Mononuclear cell (primary cell): ENCODE measurements at places on chromosomes 2 and 18. TPM values are rescaled to one million over a fixed set of nuclear protein-coding genes. Genes with fewer than 3 reads are reported as not detected.

The SH3YL1 gene
- 52.5 TPM for total RNA-seq

The TMEM37 gene
- not detected for total RNA-seq

The SEMA4C gene
- 7.5 TPM for total RNA-seq

The IL36G gene
- not detected for total RNA-seq

The SLC5A7 gene
- under 0.01 TPM for total RNA-seq

The ARMC9 gene
- 0.73 TPM for total RNA-seq

The CNTNAP5 gene
- not detected for total RNA-seq

The UGT1A5 gene
- not detected for total RNA-seq

The MC5R gene
- not detected for total RNA-seq

The LOXHD1 gene
- 0.63 TPM for total RNA-seq

The GRP gene
- total RNA-seq = 0.52 TPM

The AFF3 gene
- total RNA-seq = 21.9 TPM

The NEB gene
- 2.0 TPM for total RNA-seq

The DIPK1C gene
- total RNA-seq = not detected

The SPP2 gene
- not detected for total RNA-seq

The EPHA4 gene
- total RNA-seq = 19.0 TPM

The TACR1 gene
- total RNA-seq = under 0.01 TPM

The COLEC11 gene
- not detected for total RNA-seq

The RAB6C gene
- 0.10 TPM for total RNA-seq

The RNF152 gene
- 0.73 TPM for total RNA-seq

The SERPINB4 gene
- not detected for total RNA-seq

The KLHL14 gene
- total RNA-seq = 1.4 TPM

The ARHGAP28 gene
- total RNA-seq = not detected

The CLEC4F gene
- 0.21 TPM for total RNA-seq

The STAT4 gene
- 163 TPM for total RNA-seq

The MARCHF4 gene
- total RNA-seq = not detected

The HMSD gene
- not detected for total RNA-seq

The ITPRIPL1 gene
- total RNA-seq = 4.7 TPM

The EFHD1 gene
- 0.42 TPM for total RNA-seq

The ARHGEF33 gene
- under 0.01 TPM for total RNA-seq

The SERPINB5 gene
- total RNA-seq = not detected

The PAX8 gene
- total RNA-seq = 0.31 TPM
